ENCODE measurements at places on chromosomes 13 and 19.

DNA sequence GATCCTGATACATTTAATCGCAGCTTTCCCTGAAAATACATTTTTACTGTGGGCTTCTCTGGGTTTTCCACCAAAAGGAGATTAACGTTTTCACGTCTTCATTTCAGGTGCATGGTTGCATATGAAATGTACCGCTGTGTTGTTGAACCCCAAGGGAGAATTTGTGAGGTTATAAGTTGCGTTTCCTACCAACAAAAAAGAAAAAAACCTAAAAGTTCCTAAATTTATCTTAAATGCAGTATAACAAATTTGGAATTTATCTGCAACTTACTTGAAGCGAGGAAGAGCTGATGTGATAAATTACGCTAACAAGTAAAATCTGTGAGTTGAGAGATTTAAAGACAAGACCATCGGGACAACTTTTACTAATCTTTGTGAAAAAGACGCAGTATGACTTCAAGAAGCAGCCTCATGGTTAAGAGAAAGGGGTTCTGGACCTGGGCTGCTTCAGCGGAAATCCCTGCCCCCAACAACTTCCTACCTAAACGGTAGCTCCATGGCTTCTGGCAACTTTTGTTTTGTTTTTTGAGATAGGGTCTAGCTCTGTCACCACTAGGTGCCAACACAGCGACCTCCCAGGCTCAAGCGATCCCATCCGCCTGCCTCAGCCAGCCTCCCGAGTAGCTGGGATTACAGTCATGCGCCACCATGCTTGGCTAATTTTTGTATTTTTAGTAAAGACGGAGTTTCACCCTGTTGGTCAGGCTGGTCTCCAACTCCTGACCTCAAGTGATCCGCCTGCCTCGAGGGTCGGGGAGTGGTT lies 958 bp upstream of the OBI1 start:
- no peak for DNase-seq

DNA sequence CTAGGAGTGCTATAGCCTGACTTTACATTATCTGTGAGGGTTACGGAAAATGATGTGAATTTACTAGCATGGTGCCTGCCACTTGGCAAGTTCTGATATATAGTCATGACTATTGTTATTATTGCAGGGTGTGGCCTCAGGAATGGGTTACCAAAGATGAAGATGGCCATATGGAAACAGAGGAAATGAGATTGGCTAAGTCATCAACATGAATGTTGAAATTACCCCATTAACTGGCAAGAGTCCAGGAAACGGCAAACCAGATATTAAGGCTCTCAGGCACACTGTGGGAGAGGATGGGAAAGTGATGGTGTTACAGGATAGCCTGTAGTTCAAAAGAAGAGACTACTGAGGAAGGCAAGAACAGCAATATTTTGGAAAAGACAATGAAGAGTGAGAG lies 183.3 kb downstream of the KCNRG start:
- no peak for DNase-seq

DNA sequence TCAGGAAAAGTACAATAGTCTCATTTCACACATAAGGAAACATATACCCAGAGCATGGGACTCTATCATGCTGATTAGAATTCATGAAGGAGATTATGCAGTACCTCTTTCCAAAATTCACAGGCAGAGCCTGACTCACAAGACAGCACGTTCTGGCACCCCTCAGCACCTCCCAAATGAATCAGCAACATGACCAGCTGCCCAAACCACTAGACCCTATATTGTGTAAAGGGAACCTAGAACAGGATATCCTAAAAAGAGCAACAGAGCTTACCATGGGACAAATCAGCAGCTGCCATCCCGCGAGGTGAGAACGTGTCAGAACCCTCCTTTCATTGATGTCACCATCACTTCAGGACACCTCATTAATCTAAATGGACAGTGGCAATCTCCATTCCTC lies 2.5 kb downstream of the ZNF426 start:
- DNase-seq, result no peak

DNA sequence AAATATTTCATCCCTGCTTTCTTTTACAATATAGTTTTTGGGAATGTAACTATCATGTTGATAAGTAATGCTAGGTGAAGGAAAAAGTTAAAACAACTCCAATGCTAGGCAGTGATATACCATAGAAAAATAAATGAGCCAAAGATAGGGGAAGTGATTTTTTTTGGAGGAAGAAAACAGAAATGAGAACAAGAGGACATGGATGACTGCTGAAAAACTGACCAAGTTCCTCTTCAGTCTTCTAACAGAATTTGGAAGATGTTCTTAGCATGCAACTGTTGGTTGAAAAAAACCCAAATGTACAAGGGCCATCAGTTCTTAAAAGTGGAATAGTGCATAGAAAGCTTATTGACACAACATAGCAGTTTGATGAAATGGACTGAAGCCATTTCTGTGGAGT lies 262.5 kb upstream of the STARD13 start:
- DNase-seq, result no peak

GRCh38 chr13:45167611-45168554 lies 33.0 kb downstream of the KCTD4 start:
- DNase-seq, result no peak

GRCh38 chr13:41645331-41645730 lies 188.0 kb downstream of the RGCC start:
- no peak for DNase-seq

DNA sequence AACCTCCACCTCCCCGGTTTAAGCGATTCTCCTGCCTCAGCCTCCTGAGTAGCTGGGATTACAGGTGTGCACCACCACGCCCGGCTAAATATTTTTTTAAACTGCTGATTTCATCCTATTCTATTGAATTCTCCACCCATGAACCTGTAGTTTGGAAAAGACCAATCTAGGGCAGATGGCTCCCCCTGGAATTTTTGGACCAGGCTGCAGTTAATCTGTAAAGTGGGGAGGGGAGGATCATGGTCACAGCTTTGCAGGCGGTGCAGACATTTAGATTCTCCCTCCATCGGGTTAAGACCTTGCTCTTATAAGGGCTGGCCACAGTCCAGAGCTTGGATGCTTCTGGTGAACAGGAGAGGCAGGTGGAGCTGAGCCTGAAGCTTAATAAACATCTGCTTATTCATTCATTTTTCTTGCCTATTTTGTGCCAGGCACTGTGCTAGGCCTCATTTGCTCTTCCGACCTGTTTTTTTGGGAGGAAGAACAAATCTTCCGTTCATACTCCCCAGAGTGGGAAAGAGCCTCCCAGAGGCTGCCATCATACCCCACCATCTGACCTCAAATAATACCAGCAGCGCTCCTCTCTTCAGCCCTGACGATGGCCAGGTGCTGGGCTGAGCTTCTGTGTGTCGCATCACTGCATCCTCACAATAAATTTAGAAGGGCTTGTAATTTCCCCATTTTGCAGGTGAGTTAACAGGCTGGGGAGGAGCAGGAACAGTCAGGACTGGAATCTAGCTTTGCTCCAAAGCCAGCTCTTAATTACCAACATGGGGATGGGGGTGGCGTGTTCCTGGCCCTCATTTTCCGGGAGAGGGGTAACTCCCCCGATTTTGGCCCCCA lies 902 bp upstream of the CCDC106 start:
- no peak for DNase-seq

DNA sequence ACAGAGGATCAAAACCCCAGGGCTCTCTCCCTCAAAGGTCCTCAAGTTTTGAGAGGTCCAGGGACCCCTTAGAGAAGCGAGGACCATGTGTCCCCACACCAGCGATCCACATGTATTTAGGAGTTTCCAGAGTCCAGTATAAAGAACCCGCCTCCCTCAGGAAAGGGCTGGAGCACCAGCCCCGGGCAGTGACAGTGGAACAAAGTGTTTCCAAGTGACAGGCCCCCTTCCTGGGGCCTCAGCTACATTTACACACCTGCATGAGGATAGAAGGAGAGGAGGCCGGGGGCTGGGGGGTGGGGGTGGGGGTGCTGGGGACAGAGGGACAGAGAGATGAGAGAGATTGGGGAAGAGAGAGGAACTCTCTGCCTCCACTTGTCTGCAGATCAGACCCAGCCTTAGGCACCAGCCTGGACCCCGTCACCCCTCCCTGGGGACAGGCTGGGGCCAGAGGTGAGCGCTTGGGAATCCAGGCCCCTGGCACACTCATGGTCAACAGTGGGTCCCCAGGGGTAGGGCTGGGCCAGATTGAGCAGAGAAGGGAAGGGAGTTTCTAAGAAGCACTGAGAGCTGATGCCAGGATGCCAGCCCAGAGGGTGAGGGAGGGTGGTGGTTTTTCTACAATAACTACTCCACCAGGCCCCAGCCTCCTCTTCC lies 802 bp downstream of the BCAM start:
- DNase-seq, result no peak

Data from T-helper 2 cell (primary cell).